ENCODE measurements at places on chromosomes 6 and 20.

DNA sequence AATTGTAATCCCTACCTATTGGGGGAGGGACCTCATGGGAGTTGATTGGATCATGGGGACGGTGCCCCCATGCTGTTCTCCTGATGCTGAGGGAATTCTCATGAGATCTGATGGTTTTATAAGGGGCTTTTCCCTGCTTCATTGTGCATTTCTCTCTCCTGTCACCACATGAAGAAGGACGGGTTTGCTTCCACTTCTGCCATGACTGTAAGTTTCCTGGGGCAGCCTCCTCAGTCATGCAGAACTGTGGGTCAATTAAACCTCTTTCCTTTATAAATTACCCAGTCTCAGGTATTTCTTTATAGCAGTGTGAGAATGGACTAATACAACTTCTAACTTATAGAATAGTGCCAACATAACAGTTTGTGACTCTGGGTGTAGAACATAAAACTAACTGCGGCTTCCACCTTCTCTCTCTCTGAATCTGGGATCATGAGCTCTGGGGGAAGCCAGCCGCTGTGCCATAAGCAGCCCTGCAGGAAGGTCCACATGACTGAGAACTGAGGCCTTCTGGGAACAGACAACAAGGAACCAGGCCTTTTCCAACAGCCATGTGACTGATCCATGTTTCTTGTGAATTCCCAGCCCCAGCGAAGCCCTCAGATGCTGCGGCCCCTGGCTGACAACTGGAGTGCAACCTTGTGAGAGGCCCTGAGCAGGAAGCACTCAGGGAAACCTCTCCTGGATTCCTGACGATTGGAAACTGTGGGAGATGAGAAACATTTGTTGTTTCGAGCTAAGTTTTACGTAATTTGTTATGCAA is 3.4 kb upstream of the HLA-A start:
- DNase-seq: no peak

DNA sequence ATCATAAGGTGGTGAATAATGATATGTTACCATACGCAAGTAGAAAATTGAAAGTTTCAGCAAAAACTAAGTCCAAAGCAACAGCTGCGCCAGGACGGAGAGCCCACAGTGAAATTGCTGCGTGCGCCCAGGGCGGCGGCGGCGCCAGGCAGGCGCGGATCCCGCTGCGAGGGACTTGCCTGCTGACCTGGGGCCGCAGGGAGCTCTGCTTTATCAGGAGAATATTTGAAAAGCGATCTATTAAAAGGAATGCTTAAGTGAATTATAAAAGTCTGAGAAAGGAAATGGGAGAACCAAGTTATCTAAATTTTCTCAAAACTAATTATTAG is 85.4 kb downstream of the THBS2 start:
- no peak for DNase-seq

- no peak for DNase-seq
Measured at GRCh38 chr6:118324116-118324515, 224.0 kb upstream of the PLN start.

DNA sequence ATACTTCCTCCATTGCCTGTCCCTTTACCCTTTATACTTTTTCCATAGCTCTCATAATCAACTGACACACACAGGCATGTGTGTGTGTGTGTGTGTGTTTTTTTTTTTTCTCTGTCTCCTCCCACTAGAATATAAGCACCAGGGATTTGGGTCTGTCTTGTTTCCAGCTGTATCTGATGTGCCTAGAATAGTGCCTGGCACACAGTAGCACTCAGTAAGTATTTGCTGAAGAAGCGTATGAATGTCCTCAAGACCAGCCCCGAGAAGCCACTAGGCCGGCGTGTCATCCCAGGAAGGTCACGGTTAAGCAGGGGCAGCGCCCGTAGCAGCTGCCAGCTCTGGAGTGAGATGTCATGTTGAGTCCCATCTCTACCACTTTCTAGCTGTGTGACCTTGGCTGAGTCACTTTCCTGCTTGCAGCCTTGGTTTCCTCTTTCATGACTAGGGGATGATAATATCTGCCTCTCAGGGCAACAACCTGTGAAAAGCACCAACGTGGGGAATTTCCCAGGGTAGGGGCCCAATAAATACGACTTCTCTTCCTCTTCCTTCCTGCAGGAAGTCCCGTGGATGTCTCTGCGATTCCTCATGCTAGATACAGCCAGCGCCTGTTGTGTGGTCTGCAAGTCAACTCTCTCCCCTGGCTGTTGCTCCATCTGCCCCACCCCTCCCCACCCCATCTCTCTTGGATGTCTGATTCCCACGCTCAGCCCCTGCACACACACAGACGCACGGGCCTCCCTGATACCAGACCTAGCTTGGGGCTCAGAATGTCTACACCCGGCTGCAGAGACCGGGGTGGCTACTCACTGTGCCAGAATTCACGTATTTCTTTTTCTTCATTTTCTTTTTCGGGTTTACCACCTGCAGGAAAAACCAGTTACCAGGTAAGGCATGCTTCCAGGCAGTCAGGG is 58.1 kb downstream of the RAB44 start:
- DNase-seq: peak; percentile 27

DNA sequence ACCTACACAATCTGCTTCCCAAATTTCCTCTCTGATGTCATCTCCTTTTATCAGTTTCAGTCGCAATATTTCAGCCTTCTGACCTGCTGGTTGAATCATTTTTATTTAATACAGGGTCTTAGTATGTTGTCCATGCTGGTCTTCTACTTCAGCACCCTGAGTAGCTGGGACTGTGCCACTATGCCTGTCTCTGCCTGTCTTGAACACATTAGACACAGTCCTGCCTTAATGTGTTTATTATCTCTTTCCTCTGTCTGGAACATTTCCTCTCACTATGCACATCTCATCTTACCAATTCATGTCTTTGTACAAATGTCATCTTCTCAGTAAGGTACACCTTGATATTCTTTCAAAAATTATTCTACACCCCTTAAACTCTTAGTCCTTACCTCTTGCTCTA is 106.5 kb downstream of the THEMIS start:
- DNase-seq: no peak

DNA sequence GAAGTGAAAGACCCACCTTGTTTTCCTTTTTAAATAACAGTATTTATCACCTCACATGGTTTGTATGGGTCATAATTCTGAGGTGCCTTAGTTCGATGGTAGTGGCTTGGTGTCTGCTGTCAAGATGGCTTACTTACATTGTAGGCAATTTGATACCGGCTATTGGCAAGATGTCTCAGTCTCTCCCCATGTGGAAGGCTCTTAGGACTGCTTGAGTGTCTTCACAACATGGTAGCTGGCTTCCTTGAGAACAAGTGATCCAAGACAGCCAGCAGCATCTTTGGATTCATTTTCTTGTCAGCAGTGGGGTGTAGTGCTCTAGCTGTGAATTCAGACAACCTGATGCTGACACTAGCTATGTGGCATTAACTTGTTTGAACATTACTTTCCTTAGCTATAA is 70.1 kb downstream of the CBFA2T2 start:
- DNase-seq: no peak

GRCh38 chr6:160137989-160138835 is 16.6 kb downstream of the SLC22A1 start:
- DNase-seq: peak; percentile 18

DNA sequence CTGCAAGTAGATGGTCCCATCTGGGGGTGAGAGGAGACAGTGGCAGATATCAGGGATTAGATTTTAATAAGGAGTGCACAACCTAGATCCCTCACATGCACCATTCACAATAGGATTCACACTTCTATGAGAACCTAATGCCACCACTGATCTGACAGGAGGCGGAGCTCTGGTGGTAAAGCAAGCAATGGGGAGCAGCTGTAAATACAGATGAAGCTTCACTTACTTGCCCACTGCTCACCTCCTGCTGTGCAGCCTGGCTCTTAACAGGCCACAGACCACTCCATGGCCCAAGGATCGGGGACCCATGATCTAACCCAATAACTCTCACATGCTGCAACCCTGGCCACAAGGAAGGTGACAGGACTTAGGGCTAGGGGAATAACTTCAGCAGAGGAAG is 75.4 kb downstream of the ZNF133 start:
- no peak for DNase-seq

DNA sequence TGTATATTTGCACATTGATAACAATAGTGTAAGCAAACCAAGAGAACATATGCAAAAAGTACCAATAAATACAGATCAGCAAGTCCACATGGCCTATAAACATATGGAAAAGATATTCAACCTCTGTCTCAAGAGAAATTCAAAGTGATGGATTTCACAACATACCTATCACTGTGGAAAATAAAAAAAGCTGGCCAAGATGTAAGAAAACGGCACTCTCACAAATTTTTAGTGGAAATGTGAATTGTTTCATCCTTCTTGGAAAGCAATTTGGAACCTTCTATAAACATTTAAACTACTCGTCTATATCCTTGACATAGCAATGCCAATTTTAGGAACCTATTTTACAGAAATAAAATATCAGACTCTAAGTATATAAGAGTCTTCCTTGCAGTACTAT is 559.8 kb downstream of the QKI start:
- no peak for DNase-seq

DNA sequence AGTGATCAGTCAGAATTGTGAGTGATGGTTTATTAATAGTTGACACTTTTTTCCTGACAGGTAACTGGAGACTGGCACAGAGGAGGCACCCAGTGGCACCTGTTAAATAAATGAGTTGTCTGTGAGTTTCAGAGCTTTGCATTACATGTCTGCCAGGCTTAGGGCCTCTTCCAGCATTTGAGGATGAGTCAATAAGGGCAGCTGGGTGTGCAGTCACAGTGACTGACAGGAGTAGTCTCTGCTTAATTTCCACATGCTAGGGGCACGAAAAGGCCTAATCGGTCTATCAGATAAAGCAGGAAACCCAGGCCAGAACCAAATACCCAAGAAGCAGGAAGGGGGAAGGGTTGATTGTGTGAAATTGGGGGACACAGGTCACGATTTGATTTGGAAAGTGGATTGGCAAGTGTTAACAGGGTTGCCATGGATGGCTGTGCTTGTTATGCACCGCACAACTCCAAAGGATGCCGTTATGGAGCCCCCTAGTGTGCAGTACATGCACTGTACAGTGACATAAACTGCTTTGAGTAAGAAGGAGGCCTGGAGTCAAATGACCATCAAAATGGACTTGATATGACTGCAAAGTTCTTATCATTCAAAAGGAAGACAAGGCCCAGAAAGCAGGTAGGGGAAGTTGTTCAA is 111.9 kb upstream of the GGTLC1 start:
- peak; percentile 38 for DNase-seq

DNA sequence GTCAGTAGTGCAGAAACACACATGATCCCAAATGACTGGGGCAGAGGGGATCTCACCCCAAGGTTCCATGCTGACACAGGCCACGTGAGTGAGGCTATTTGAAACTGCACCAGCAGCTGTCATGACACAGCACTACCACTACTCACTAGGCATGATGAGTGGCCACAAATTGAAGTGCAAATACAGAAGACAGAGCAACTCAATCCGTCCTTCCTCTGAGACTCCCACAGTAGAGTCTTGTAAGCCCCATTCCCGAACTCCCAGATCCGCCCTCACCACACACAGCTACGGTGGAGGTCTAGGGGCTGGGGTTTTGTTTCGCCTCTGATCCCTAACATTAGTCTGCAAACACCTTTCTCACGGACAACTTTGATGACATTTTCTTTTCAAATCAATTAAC is 113.3 kb upstream of the NUP153 start:
- no peak for DNase-seq

DNA sequence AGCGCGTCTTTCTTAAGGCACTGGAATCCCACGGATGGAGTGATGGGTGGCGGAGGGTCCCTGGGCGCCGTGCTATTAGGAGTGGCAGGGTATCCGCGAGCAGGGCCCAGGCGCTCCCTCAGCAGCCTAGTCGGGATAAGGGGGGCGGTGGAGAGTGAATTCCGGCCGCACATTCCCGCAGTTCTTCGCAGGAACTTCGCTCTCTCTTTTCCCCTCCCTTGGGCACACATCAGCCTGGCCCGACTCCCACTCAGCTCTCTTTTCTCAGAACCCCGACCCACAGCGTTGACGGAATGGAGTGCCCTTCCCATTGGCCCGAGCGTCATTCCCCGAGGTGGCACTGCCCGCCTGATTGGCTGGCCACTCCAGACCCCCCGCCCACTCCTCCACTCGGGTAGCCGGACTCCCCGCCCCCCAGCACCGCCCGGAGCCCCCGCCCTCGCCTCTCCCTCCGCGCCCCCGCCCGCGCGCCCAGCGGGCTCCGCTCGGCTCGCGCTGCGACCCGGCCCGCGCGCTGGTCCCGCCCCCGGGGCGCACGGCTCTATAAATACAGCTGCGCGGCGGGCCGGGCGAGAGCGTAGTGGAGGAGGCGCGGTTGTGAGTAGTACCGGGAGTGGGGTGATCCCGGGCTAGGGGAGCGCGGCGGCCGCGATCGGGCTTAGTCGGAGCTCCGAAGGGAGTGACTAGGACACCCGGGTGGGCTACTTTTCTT is at the start of gene ID4:
Gene ID4, plus strand, starts transcription at position 572 of the 712 bp plus-strand sequence. CDS start 385 bp downstream, outside the sequence.
- DNase-seq: no peak

DNA sequence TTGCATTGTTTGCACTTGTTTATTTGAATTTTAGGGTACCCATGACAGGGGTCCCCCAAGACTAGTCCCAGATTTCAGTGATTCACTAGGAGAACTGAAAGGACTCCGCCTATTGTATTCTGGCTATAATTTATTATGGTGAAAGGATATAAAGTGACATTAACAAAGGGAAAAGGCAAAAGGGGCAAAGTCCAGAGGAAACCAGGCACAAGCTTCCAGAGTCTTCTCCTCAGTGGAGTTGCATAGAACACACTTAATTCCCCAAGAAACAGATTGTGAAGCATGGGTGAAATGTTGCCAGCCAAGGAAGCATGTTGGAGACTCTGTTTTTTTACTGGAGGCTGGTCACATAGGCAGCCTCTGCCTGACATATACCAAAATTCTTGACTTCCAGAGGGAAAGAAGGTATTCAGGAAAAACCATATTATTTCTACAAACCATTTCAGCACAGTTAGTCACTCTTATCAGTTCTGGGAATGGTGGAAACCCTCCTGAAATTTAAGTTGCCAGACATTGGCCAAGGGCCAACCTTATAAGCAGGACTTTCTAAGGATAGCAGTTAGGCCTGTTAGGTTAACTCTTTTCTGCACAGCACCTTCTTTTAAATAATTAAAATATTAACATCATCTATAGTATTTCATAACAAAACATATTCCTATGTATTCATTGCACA is 71.8 kb downstream of the FIG4 start:
- DNase-seq: no peak

- no peak for DNase-seq
Measured at GRCh38 chr6:140566781-140567277, 1192.4 kb upstream of the CITED2 start.

DNA sequence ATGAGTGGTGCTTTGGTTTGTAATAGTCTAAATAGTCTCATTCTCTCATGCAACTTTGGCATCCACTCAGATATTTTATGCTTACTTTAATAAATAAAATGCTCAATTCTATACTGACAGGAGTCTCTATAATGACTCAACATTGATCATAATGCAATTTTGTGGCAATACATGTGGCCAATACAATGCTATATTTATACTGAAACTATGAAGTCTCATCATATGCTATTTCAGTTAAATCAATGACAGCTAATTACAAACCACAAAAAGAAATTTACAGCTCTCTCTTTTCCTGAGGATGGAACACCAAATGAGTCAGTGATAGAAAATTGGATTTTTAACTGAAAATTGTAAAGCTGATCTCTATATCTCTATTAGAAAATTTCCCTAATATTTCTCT is 77.1 kb downstream of the WASF1 start:
- DNase-seq: no peak

- DNase-seq: no peak
Measured at GRCh38 chr6:32943864-32944649, 3.2 kb upstream of the HLA-DMB start.

Measured in stimulated activated CD8-positive, alpha-beta memory T cell treated with anti-CD3 and anti-CD28 coated beads, Interleukin-7, amount 100 ng/mL, for 1 hour (primary cell).